ENCODE measurements at places on chromosomes 3 and 15.

GRCh38 chr15:58440158-58440910 lies 8.5 kb downstream of the LIPC start:
- DNase-seq = peak; percentile 49

- no peak for DNase-seq
Measured at GRCh38 chr3:11045536-11045935, 53.0 kb downstream of the SLC6A1 start.

GRCh38 chr3:20890111-20890519 lies 704.1 kb upstream of the SGO1 start:
- DNase-seq = no peak

DNA sequence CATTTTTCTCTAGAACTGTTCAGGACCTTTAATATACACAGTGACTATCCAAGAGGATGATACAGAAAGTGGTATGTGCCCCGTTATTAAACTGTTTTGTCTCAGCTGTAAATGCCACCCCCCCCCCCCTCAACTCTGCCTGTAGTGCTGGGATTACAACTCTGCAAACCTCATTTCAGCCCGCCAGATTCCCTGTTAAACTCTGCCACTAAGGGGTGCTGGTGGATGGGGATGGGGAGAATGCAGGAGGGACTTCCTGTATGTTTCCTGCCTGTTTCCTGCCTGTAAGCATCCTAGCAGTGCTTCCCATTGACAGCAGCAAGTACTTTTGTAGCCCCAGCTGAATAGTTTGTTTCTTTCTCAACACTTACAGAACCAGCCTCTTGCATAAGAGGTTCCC lies 301.7 kb upstream of the RORA start:
- DNase-seq = no peak

- no peak for DNase-seq
Measured at GRCh38 chr3:144109944-144110343, 138.3 kb downstream of the DIPK2A start.

GRCh38 chr3:126338790-126339288 lies 18.4 kb downstream of the KLF15 start:
- no peak for DNase-seq

GRCh38 chr15:40420071-40420713 lies 14.6 kb downstream of the IVD start:
- DNase-seq = no peak

DNA sequence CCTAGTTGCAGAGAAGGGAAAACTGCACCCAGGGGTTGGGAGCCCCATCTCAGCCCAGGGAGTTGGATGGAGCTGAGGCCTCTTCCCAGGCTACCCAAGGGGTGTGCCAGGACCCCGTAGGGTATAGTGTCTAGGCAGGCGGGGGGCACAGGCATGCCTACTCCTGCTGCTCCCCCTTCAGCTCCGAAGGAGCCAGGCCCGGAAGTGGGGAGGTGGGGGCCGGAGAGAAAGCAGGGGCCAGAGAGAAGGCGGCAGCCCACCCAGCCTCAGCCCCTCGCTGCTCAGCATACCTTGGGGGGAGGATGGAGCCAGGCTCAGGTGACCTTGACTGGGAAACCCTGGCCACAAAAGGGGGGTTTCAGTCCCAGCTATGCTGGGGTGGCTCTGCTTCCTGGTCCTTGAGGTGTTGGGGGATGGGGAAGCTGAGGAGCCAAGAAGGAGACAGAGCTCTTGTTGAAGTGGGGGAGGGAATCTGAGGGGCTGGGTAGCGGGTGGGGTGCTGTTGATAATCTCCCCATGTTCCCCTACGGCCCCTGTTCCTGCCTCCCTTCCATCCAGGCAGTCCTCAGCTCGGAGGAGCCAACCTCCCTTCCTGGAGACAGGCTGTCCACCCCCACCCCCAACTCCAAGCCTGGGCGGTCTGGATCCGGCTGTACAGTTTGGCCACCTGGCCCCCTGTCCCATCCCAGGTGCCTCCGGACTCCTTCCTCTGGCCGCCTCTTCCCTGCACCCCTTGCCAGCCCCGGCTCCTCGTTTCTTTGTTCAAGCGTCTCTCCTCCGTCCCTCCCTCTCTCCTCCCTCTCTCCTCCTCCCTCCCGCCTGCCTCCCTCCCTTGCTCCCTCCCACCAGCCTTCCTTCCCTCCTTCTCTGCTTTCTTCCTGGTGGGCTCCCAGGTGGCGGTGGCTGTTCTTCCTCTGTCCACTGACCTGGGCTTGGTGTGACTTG lies 1.7 kb downstream of the SEMA3F start:
- no peak for DNase-seq

- DNase-seq = no peak
Measured at GRCh38 chr3:170977949-170978745, 48.4 kb downstream of the SLC2A2 start.

GRCh38 chr3:170899455-170899854 lies 9.0 kb downstream of the EIF5A2 start:
- DNase-seq = no peak
